Ovary (tissue), 10 donors: ENCODE measurements at places on chromosomes 4 and X.
A peak's percentile ranks its signal among the peaks of the same experiment; 100 is the strongest.

DNA sequence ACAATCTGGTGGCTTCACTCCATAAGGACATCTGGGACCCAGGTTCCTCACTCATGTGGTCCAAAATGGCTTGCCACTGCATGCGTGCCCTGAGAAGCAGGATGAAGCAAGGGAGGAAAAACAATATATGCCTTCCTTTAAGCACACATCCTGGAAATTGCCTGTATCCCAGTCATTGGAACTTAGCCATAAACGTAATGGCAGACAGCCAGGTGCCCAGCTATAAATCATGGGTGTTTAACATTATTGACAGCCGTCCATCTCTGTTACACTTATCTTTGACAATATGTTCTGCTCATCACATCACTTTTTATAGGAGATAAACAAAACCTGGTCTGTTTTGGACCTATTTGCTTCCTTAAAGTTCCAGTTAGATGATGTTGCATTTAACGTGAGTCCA is 181.0 kb downstream of the AASDH start:
- no peaks in the 10 kb centered on the region for H3K27me3 ChIP-seq
- H3K27ac ChIP-seq, result no peak overlapping the region
- H3K4me3 ChIP-seq, result no peak overlapping the region
- H3K36me3 ChIP-seq, result no peaks in the 10 kb centered on the region
- DNase-seq, result no peak

GRCh38 chrX:138287205-138287877 is 424.2 kb downstream of the FGF13 start:
- no peaks in the 10 kb centered on the region for H3K27me3 ChIP-seq
- no peaks in the 10 kb centered on the region for H3K36me3 ChIP-seq
- no peak for DNase-seq
- H3K27ac ChIP-seq, result no peak overlapping the region
- no peaks in the 10 kb centered on the region for H3K4me1 ChIP-seq
- H3K4me3 ChIP-seq, result no peak overlapping the region

DNA sequence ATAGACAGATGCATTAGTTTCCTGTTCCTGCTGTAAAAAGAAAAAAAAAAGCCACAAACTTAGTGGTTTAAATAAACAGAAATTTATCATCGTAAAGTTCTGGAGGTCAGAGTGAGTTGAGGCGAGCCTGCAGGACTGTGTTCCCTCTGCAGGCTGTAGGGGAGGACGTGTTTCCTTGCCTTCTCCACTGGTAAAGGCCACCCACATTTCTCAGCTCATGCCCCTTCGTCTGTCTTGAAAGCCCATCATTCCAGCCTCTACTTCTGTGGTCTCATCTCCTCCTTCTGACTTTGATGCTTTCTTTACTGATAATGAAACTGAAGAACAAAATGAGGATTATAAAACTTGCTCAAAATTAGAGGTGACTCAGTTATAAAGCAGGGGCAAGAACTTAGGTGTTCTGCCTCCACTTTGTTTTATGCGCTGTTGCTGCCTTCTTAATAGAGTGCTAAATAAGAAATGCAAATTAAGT is 143.0 kb downstream of the STIM2 start:
- H3K36me3 ChIP-seq, result no peaks in the 10 kb centered on the region
- DNase-seq, result no peak
- H3K27ac ChIP-seq, result no peak overlapping the region
- peaks cover 3% of the 10 kb centered on the region for H3K4me1 ChIP-seq
- no peaks in the 10 kb centered on the region for H3K27me3 ChIP-seq

DNA sequence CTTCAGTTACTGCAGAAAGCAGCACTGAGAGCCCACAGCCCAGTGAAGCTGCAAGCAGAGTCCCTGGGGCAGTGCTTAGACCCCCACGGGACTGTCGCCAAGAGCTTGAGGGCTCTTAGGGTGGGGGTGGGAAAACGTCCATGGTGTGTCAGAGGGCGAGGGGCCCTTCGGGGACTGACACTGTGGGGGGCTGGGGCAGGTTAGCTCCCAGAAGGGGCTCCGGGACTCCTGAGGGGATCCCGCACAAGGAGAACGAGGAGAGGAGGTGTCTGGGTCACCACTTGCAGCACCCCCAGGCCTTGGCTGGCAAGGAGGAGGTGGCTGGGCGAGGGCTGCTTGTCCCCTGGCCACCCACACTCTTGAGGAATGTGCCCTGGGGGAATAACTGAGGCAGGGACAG is 20.8 kb downstream of the NAT8L start:
- no peak overlapping the region for H3K4me3 ChIP-seq
- no peaks in the 10 kb centered on the region for H3K36me3 ChIP-seq
- no peaks in the 10 kb centered on the region for H3K27me3 ChIP-seq

DNA sequence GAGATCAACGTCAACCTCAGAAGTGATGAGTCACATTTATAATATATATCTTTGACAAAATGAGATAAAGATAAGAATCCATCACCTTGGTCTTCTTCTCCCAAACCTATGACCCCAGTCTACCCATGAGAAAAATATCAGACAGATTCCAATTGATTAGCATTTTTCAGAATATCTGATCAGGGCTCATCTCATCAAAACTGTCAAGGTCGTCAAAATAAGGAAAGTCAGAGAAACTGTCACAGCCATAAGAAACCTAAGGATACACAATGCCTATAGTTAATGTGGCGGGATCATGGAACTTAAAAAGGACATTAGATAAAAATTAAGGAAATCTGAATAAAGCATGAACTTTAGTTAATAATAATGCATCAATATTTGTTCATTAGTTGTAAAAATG is 374.1 kb downstream of the FAT4 start:
- H3K36me3 ChIP-seq, result no peaks in the 10 kb centered on the region
- H3K4me1 ChIP-seq, result no peaks in the 10 kb centered on the region
- H3K27ac ChIP-seq, result no peak overlapping the region
- peaks cover under 1% of the 10 kb centered on the region for H3K27me3 ChIP-seq
- DNase-seq, result no peak

- H3K4me1 ChIP-seq, result no peaks in the 10 kb centered on the region
- H3K4me3 ChIP-seq, result no peak overlapping the region
- no peak for DNase-seq
- no peaks in the 10 kb centered on the region for H3K36me3 ChIP-seq
Measured at GRCh38 chr4:114036426-114036825, 57.0 kb upstream of the ARSJ start.

GRCh38 chr4:152564336-152564735 is 28.4 kb upstream of the FBXW7 start:
- no peak for DNase-seq
- H3K27ac ChIP-seq, result no peak overlapping the region
- H3K4me1 ChIP-seq, result no peaks in the 10 kb centered on the region

GRCh38 chr4:186445040-186445439 is 110.3 kb downstream of the MTNR1A start:
- no peak for DNase-seq
- no peaks in the 10 kb centered on the region for H3K4me1 ChIP-seq
- no peaks in the 10 kb centered on the region for H3K27me3 ChIP-seq
- H3K27ac ChIP-seq, result no peak overlapping the region

DNA sequence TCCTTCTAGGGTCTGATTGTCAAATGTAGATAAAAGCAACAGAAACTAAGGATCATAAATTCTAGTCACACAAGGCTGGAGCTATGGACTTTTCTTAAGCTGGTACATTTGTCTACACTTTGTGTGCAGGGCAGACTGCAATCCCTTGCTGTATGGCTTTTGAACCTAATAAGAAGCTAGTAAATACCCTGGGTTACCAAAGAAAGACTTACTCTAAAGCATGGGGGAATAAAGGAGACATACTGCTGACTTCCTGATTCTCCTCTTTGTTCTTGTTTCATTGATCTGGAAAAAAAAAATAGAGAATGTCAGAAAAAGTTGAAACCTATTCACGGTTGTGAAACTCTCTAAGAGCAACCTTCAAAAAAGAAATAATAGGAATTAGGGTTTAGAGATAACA is 216.6 kb upstream of the TLL1 start:
- no peaks in the 10 kb centered on the region for H3K27me3 ChIP-seq
- H3K4me3 ChIP-seq, result no peak overlapping the region
- DNase-seq, result no peak
- no peak overlapping the region for H3K27ac ChIP-seq
- H3K4me1 ChIP-seq, result no peaks in the 10 kb centered on the region

DNA sequence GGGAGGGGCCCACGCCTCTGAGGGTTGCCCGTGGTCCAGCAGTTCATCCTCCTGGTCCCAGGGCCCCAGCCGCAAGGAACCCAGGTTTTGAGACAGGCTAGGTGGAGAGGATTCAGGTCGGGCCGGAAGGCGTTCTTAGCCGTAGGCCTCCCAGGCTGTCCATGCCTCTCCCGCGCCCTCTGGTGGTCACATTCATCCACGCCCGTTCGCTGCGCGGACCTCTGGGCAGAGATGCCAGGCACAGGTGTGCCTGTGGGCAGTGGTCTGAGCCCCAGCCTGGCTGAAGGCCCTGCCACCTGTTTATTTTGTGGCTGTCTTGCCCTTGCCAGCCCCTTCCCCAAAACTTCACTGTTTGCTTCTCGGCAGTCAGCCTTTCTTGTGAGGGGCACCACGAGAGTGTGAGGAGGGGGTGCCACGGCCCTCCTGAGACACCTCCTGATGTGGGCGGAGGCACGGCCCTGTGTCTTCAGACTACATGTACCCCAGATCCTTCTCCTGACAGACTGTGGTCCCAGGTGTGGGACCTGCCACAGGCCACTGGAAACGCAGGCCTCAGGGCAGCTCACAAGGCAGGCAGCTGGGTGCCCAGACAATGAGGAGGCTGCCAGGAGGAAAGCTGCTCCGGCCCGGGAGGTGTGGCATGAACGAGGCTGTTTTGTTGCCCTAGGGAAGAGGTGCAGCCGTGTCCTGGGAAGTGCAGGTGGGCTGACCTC is 5.0 kb downstream of the UVSSA start:
- H3K4me1 ChIP-seq, result no peaks in the 10 kb centered on the region
- H3K27ac ChIP-seq, result no peak overlapping the region
- no peaks in the 10 kb centered on the region for H3K27me3 ChIP-seq
- no peak overlapping the region for H3K4me3 ChIP-seq
- peak; percentile 91 for DNase-seq
- no peaks in the 10 kb centered on the region for H3K36me3 ChIP-seq

- no peak for DNase-seq
- no peaks in the 10 kb centered on the region for H3K36me3 ChIP-seq
- no peaks in the 10 kb centered on the region for H3K27me3 ChIP-seq
- no peaks in the 10 kb centered on the region for H3K4me1 ChIP-seq
- H3K4me3 ChIP-seq, result no peak overlapping the region
Measured at GRCh38 chr4:70619778-70620177, 8.8 kb upstream of the ENAM start.

GRCh38 chrX:112190646-112191045 is 108.1 kb upstream of the TRPC5 start:
- no peak overlapping the region for H3K4me3 ChIP-seq
- DNase-seq, result no peak
- H3K4me1 ChIP-seq, result no peaks in the 10 kb centered on the region
- H3K27ac ChIP-seq, result no peak overlapping the region
- H3K27me3 ChIP-seq, result no peaks in the 10 kb centered on the region
- no peaks in the 10 kb centered on the region for H3K36me3 ChIP-seq

DNA sequence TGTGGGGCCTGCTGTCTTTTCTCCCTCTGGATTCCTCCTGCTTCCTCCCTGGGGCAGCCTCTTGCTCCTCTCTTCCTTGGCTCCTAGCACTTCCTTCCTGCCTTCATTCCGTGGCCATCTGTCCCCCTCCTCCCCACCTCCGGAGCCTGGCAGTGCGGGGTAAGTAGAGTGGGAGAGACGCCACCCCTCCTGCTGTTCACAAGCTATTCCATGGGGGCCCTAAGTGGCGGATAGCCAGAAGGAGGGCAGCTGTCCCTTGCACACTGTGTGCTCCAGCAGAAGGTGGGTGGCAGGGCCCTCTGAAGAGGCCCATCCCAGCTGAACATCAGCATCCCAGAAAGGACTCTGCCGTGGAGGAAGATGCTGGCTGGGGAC is 27.4 kb downstream of the CCNQ start:
- H3K36me3 ChIP-seq, result no peaks in the 10 kb centered on the region
- H3K27ac ChIP-seq, result no peak overlapping the region
- no peaks in the 10 kb centered on the region for H3K27me3 ChIP-seq
- no peaks in the 10 kb centered on the region for H3K4me1 ChIP-seq
- no peak overlapping the region for H3K4me3 ChIP-seq

GRCh38 chr4:17646693-17647092 is 32.3 kb downstream of the MED28 start:
- H3K4me1 ChIP-seq, result no peaks in the 10 kb centered on the region
- no peaks in the 10 kb centered on the region for H3K36me3 ChIP-seq
- H3K4me3 ChIP-seq, result no peak overlapping the region
- H3K27me3 ChIP-seq, result no peaks in the 10 kb centered on the region
- no peak for DNase-seq

- no peaks in the 10 kb centered on the region for H3K4me1 ChIP-seq
- H3K4me3 ChIP-seq, result no peak overlapping the region
- DNase-seq, result no peak
- no peak overlapping the region for H3K27ac ChIP-seq
- no peaks in the 10 kb centered on the region for H3K36me3 ChIP-seq
- no peaks in the 10 kb centered on the region for H3K27me3 ChIP-seq
Measured at GRCh38 chr4:162229670-162230069, 65.9 kb upstream of the FSTL5 start.

DNA sequence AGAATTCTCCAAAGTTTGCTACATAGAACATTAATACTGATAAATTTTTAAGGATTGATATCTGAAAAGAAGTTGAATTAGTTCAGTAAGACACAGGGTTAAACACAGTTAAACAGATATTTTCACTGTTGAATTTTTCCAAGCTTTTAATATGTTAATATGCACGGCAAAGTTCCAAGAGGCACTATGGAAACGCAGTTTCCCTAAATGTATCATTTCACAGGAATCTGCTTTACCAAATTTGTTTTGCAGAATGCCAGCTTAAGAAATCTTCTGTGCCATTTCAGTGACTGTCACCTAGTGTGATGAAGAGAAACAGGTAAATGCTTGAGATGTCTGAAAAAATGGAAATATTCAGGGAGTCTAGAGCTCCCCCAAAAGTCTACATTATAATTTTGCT is 395.9 kb upstream of the GRIA3 start:
- DNase-seq, result no peak
- H3K36me3 ChIP-seq, result no peaks in the 10 kb centered on the region
- H3K27me3 ChIP-seq, result no peaks in the 10 kb centered on the region
- H3K4me1 ChIP-seq, result no peaks in the 10 kb centered on the region

DNA sequence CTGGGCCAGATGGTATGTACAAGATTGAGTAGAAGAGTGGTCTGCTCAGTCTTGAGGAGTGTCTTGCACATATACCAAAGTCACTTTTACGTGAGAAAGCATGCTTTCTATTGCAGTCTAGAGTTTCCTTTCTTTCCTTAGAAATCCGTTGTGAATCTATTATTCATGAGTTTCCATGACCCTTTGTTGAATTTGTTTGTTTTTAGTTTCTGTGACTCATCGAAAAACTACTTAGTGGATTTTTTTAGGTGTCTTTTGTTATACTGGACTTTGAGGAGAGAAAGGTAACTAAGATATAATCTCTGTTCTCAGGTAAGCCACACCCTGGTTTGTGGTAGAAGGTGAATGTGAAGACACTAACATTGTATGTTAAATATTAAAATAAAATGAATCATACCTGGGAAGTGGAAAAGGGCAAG is 23.0 kb downstream of the GALNT7 start:
- H3K4me3 ChIP-seq, result no peak overlapping the region
- H3K27ac ChIP-seq, result no peak overlapping the region
- H3K4me1 ChIP-seq, result peaks cover 1% of the 10 kb centered on the region
- no peaks in the 10 kb centered on the region for H3K27me3 ChIP-seq
- no peak for DNase-seq
